CD4-positive, alpha-beta T cell treated with Interleukin-17A for 1 hour (primary cell): ENCODE measurements at places on chromosomes 6 and 20.

GRCh38 chr20:22921595-22922421 lies 113.3 kb upstream of the SSTR4 start:
- DNase-seq: no peak

- DNase-seq: no peak
Measured at GRCh38 chr6:63649847-63650265, 14.3 kb downstream of the PHF3 start.

DNA sequence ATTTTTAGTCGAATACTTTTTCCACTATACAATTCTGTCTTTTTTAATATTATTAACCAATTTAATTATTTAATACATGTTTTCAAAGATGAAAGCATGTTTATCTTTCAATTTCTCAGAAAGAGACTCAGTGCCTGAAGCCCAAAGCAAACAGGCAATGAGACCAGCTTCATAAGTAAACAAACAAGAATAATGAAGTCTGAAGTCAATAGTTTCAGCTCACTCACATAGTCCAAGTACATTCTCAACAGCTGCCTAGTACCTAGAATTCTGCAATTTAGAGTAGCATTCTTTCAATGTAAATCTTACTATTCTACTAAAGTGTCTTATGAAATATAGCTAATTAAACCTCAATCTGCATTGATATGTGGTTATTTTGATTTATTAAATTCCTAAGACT lies 626.5 kb upstream of the NRSN1 start:
- no peak for DNase-seq

DNA sequence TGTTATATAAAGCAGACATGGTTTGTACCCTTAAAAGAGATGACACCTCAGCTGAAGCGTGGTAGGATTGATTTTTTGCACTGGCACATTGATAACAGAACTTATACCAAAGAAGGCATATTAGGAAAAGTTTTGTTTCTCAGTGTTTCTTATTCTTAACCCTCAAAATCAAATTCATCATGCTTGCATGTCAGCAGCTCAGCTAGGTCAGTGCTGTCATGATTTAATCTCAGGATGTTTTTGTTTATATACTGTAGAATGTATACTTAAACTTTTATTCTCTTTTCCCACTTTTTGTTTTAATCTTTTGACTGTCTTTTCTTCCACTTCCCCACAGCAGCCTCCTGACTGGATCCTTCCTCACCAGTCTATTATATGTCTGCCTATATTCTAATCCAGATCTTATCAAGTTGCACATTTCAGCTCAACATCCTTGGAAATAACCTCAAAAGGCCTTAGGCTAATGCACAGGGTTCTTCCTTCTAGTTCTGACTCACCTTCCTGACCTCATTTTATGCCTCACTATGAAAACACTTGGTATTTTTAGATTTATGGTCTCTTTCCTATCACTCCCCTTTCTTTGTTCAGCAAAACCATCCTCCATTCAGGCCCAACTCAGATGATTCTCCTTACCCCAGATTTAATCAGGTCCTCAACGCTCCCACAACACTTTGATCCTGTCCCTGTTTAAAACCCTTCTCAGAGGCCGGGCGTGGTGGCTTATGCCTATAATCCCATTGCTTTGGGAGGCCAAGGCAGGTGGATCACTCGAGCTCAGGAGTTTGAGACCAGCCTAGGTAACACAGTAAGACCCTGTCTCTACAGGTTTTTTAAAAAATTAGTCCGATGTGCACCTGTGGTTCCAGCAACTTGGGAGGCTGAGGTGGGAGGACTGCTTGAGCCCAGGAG lies 7.2 kb downstream of the HEBP2 start:
- no peak for DNase-seq

GRCh38 chr20:56212091-56212490 lies 36.4 kb upstream of the MC3R start:
- no peak for DNase-seq

DNA sequence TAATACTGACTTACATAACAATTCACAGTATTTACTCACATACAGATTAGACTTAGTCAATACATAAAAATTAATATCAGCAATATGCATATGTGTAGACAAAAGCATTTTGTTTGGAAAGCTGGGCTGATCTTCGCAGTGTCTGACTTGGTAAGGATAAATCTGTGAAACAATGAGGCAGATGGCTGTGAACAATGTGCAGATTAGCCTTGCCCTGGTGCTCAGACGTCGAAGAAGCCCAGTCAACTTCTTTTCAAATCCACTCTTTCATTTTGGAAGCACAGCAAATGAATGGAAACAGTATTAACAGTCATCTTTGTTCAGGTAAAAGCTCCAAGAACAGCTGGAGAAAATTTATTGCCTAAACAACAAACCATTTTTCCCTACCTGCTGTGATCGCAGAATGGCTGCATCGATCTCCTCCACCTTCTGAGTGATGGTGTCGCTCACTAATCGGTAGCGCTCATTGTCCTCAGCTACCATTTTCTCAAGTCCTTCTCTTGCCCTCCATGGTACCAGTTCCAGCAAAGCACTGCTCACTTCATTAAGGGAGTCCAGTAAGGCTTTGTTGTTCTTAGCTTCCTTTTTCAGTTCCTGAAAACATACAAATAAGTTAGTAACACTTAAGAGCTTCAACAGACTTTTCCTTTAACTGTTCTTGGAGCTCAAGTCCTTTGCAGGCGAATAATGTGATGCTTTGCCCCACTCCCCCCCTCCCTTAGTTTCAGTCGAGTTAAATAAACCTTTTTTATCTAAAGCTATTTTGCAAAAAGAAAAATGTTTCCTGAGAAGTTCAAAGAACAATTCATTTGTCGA lies 116.5 kb downstream of the DST start:
- no peak for DNase-seq

GRCh38 chr20:1278993-1279392 lies 12.9 kb downstream of the SNPH start:
- no peak for DNase-seq

DNA sequence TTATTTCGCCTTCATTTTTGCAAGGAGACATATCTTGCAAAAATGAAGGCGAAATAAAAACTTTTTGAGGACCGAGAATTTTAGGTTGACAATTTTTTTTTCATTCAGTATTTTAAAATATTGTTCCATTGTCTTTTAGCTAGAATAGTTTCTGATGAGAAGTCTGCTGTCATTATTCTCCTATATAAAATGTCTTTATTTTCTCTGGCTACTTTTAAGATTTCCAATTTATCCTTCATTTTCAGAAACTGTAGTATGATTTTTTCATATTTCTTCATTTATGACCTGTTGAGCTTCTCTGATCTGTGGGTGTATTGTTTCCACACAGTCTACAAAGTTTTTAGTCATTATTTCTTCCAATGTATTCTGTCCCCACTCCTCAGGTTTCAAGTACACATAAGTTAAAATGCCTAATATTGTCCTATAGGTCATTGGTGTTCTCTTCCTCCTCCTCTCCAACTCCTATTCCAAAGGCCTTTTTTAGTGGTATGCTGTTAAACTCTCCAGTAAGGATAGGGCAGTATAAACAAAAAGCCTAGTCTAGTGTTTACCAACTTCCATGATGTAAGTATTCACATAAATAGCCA lies 15.7 kb downstream of the AHI1 start:
- DNase-seq: no peak

GRCh38 chr6:109291902-109292301 lies 90.4 kb downstream of the CD164 start:
- no peak for DNase-seq

GRCh38 chr6:81814370-81815076 lies 62.0 kb upstream of the TENT5A start:
- DNase-seq: no peak

GRCh38 chr6:26158076-26158580 lies 70.9 kb downstream of the HFE start:
- no peak for DNase-seq

GRCh38 chr6:125639466-125640020 lies 109.9 kb upstream of the HEY2 start:
- no peak for DNase-seq

DNA sequence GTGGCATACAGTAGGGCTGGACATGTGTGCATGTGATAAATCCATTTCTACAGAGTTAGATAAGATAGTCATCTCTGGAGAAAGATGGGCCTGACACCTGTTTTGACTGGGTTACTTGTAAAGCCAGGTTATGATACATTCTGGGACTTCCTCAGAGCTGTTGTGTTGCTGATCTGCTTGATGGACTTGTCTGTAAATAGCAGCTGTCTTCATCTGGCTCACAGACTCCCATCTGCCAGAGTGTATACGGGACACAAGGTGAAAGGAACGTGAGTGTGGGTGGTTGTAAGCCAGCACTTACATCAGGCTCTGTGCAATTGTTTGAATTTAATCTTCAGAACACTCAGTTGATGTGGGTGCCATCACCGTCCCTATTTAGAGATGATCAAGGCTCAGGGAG lies 49.8 kb downstream of the ZDHHC14 start:
- no peak for DNase-seq

- no peak for DNase-seq
Measured at GRCh38 chr6:37928217-37928616, 108.7 kb downstream of the ZFAND3 start.

DNA sequence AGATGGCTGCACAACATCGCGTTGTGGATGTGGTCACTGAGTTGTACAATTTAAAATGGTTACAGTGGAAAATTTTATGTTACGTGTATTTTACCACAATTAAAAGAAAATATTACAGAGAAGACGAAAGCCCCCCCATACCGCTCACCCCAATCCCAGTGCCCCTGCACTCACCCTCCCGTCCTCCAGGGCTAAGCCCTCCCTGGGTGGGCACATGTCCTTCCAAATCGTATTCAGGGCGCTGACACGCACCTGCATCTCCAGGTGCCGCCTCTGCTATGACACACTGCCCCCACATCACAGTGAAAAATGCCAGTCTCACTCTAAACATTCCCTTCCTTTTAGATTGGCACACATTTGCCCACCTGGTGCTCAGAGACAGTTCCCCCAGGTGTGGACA lies 49.4 kb downstream of the PSMG4 start:
- DNase-seq: no peak

- DNase-seq: no peak
Measured at GRCh38 chr6:8707956-8708772, 272.8 kb upstream of the SLC35B3 start.

DNA sequence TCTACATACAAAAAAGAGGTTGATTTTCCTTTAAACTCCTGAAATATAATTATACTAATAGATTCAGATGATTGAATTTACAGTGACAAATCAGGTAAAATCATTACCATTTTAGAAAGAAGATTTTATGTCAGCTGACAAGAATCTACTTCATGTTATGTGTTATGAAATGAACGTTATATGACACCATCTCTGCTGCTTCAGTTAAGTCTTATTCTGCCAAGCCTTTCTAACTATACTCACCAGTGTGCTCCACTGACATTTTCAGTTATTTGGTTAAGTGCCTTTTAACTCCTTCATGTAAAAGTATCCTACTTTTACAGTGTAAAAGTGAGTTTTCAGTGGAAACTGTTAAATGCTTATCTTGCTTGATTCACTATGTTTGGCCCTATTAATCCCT lies 80.4 kb downstream of the RWDD2A start:
- DNase-seq: no peak

- DNase-seq: no peak
Measured at GRCh38 chr20:48975955-48976354, 54.4 kb downstream of the ARFGEF2 start.

GRCh38 chr20:18628330-18628920 lies 40.6 kb downstream of the DTD1 start:
- DNase-seq: no peak

DNA sequence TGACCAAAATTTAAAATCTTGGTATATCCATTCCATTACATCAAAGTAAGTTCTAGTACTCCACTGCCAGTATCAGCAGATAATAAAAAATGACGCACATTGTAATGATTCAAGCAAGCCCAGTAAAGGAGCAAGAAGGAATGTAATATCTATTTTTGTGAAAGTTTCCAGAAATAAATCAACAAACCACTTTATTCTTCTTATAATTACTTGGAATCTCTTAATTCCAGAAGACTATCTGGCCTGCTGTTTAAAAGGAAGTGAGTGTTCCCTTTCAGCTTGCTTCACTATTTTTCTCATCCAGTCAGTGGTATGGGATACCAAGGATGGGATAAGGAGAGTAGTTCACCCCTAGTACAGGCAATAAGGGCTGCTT lies 42.2 kb upstream of the DSE start:
- DNase-seq: no peak

DNA sequence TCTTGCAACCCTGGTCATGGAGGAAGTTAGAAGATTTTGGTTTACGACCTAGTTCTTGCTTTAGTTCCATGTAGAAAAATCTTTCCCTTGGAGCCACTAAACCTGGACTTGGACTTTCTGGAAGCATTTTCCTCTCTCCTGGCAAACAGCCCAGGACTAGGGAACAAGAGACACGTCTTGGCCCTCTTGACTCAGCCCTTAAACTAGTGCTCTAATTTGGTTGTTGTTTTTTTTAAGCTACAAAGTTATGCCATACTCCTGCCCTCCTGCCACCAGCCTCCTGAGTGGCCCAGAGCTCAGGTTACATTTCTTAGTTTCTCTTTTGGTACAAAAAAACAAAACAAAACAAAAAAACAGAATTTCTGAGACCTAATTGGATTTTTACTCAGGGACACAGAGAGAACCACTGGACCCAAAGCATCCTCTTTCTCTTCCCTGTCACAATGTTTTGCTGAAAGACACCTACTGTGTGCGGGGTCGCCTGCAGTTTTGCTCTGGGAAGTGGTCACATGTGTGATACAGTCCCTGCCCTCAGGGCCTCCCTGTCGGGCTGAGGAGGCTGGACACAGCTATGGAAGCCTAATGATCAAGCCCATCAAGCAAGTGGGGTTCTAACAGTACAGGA lies 32.3 kb upstream of the SCUBE3 start:
- no peak for DNase-seq

GRCh38 chr6:20028562-20028961 lies 183.7 kb downstream of the MBOAT1 start:
- DNase-seq: no peak

DNA sequence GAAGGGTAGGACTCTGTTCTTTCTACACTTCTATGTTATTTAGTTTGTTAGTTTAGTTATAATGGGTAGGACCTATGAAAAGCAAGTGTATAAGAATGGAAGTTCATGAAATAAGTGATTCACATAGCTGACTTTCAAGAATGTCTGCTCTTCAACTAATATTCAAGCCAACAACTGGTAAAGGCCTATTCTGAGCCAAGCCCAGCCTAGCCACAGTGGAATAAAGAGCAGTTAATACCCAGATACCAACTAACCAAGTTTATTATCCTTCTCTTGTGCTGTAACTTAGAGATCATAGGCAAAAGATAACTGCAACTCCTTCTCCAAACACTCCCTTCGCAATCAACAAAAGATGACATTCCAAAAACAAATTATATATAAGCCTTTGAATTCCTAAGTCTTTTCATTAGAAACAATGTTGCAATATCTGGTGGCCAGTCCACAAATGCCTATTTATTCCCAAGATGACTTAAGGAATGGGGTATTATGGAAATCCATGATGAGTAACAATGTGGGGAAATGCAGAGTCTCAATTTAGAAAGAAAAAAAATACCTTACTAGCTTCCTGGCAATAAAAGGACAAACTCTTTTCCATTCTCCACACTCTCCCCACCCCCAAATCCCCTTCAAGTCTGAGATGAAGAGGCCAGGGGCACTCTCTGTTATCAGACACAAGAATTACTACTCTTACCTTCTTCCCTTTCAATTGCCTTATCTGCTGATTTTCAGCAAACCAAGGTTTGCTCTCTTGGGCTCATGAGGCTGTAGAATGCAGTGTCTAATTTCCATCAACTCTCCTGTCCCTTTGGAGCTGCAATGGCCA lies 27.4 kb downstream of the BTBD9 start:
- no peak for DNase-seq
